ENCODE measurements at places on chromosomes 12 and 14. TPM values are rescaled to one million over a fixed set of nuclear protein-coding genes. Genes with fewer than 3 reads are reported as not detected.

GRCh38 chr12:12582895-12583303 is 20.2 kb upstream of the DUSP16 start:
- no peak overlapping the region for H3K27ac ChIP-seq
- no peaks in the 10 kb centered on the region for H3K27me3 ChIP-seq
- H3K4me3 ChIP-seq, result no peak overlapping the region
- H3K4me1 ChIP-seq, result peaks cover 6% of the 10 kb centered on the region

SYT10 gene
- total RNA-seq, result not detected

CPSF6 gene
- total RNA-seq, result 88.4 TPM

DNA sequence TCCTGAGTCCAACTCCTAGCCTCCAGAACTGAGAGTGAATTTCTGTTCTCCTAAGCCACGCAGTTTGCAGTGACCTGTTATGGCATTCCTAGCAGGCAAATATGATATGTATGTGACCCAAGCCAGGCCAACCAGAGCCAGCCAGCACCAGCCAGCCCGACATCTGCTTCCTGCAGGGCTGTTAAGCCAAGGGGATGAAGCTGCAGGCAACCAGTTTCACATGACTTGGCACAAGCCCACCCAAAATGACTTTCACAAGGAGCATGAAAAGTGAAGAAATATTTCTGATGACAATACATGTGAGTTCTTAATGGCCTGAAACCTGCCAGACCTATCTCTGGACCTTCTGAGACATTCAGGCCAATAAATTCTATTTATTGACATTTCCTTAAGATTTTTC is 68.1 kb downstream of the ITPK1 start:
- DNase-seq, result no peak
- H3K36me3 ChIP-seq, result no peaks in the 10 kb centered on the region
- H3K27ac ChIP-seq, result no peak overlapping the region
- H3K4me3 ChIP-seq, result no peak overlapping the region
- H3K4me1 ChIP-seq, result peaks cover 51% of the 10 kb centered on the region
- H3K27me3 ChIP-seq, result no peaks in the 10 kb centered on the region

DNA sequence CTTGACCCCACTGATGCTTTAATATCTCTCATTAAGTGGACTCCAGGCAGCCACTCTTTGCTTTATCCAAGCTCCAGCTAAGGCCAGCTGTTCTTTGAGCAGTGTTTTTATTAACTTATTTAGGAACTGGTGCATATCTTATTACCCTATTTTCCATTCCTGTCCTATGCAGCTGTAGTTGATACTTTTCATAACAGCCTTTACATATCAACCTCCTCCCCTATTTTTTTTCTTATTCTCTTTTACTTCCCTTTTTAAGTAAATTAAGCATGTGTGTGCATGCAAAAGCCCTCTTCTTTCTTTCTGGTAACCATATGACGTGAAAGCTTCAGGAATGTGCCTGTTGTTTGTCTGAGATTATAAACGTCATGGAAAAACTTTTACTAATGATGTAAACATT is 121.2 kb downstream of the PTPRQ start:
- H3K4me3 ChIP-seq, result no peak overlapping the region
- H3K27me3 ChIP-seq, result no peaks in the 10 kb centered on the region
- H3K27ac ChIP-seq, result no peak overlapping the region
- no peaks in the 10 kb centered on the region for H3K4me1 ChIP-seq
- H3K36me3 ChIP-seq, result no peaks in the 10 kb centered on the region

LPCAT3 gene
- total RNA-seq, result 45.8 TPM

HCAR2 gene
- total RNA-seq, result not detected

KCNH3 gene
- 35.3 TPM for total RNA-seq

- DNase-seq, result peak; percentile 40
- no peaks in the 10 kb centered on the region for H3K36me3 ChIP-seq
- H3K27me3 ChIP-seq, result no peaks in the 10 kb centered on the region
Measured at GRCh38 chr12:20624718-20625117, 70.4 kb upstream of the SLCO1C1 start.

HVCN1 gene
- 0.15 TPM for total RNA-seq

GRCh38 chr14:66038618-66039017 is 447.6 kb upstream of the CCDC196 start:
- no peak overlapping the region for H3K27ac ChIP-seq
- H3K27me3 ChIP-seq, result no peaks in the 10 kb centered on the region

All from HCT116 (cell line).